ENCODE measurements at places on chromosomes 11 and 22.

- DNase-seq = no peak
Observed at GRCh38 chr11:20912065-20912821, 242.9 kb downstream of the NELL1 start.

DNA sequence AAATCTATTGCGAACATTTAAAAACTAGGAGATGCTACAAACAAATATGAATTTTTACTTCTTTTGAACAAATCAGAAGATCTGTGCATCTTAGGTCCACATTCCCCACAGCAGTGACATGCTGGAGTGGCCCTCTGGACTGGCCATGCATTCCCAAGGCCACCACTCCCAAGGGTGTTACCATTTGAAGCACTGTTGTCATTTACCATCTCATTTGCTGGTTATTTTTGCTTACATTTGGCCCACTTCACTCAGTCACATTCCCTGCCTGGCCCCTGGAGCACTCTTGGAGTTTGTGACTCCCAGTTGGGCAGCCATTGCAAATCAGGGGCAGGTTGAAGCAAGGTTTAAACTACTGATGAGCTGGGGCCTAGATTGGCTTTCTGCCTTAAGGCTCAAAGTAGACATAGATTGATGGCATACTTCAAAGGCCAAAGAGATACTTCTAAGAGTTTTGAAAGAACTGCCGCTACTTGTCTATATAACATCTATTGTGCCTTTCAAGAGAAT lies 8.5 kb upstream of the ZNRF3 start:
- DNase-seq = no peak

GRCh38 chr11:20387261-20388095 lies at the start of gene PRMT3:
TSS of gene PRMT3 (plus strand) at chr11:20387716. CDS start at chr11:20387747, 31 bp downstream.
- DNase-seq = peak; percentile 84

- no peak for DNase-seq
Observed at GRCh38 chr11:27319072-27319471, 43.9 kb downstream of the CCDC34 start.

GRCh38 chr11:34653851-34654482 lies 33.1 kb downstream of the EHF start:
- DNase-seq = peak; percentile 94

- no peak for DNase-seq
Observed at GRCh38 chr11:20530942-20531703, 68.3 kb upstream of the SLC6A5 start.

- no peak for DNase-seq
Observed at GRCh38 chr11:66693356-66694055, 15.8 kb upstream of the RBM4B start.

DNA sequence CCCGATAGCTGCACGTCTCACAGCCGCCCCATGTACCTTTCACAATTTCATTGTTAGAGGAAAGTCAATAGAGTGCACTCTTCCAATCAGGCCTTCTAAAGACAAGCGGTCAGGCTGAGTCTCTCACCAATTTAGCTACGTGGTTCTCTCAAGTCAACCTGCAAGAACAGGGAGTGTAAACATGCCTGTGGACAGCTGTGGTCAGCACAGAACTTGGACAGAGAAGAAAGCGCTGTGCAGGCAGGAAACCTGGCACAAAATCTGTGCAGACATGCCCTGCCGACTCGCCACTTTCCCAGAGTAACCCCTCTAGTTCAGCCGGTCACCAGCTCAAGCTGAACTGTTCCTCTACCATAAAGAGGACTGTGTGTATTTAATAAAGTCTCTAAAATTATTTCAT lies 39.5 kb downstream of the CHKA start:
- no peak for DNase-seq

DNA sequence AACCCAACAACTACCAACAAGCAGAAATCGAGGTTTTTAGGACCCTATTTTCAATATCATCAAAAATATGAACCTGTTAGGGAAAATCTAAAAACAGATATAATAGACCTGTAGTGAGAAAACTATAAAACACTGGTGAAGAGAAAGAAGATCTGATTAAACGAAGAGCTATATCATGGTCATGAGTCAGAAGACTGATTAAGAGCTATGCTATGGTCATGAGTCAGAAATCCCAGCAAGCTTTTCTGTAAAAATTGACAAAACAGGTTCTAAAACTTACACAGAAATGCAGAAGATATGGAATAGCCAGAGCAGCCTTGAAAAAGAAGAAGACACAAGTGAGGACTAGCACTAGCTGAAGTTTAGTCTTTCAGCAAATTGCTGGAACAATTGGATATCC lies 345.0 kb downstream of the TBC1D22A start:
- DNase-seq = no peak

DNA sequence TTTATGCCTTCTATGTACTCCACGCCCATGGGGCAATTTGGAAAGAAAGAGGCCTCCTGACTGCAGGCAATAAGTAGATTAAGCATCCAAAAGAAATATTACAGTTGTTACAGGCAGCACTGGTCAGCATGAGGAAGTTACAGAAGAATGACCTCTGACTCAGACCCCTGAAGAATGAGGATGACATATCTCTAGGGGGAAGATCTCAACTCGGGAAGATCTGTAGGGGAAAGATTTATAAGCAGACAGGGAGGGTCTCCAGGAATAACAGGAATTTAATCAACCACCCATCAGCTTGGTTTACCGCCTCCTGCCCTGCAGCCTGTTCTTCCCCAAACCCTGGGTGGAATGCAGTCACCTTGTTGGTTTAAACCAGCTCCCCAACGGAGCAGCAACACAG lies 58.0 kb downstream of the RCN1 start:
- no peak for DNase-seq

- DNase-seq = no peak
Observed at GRCh38 chr11:11387622-11388305, 34.7 kb upstream of the CSNK2A3 start.

DNA sequence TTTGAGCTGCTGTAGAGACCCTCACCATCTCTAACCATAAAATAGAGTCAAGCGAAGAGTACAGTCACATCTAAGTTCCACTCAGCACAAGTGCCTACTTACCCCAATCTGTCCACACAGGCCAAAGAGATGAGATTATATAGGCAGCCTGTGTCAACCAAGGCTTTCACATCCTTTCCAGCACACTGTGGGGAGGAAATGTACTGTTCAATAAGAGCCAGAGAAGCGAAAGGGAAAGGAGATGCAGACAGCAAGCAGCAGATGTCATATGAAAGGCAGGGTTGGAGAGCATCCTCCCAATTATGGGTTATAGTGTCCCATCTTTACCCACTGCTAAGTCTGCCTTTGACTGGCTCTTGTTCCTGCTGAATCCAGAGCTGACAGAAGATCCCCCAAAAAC lies 16.4 kb downstream of the NRIP3 start:
- no peak for DNase-seq
